Activated CD4-positive, alpha-beta T cell treated with anti-CD3 and anti-CD28 coated beads, Interleukin-2, amount 50 U/mL, for 48 hours (primary cell): ENCODE measurements at places on chromosomes 6 and 20.

DNA sequence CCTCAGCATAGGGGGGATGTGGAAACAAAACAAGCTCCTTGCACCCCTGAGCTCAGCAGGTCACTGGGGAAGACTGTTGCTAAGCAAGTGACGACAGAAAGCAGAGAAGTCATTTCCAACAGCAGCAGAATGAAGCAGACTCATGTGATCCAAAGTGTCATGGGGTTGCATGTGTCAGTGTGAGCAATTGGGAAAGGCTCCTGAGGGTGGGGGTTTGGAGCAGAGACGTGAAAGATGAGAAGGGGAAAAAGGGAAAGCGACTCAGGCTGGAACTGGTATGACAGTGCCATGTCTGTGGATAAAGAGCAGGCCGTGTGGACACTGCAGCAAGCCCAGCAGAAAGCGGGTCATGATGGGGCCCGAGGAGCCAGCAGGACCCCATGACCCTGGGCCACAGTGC lies 363.9 kb downstream of the PREX1 start:
- no peak for DNase-seq

DNA sequence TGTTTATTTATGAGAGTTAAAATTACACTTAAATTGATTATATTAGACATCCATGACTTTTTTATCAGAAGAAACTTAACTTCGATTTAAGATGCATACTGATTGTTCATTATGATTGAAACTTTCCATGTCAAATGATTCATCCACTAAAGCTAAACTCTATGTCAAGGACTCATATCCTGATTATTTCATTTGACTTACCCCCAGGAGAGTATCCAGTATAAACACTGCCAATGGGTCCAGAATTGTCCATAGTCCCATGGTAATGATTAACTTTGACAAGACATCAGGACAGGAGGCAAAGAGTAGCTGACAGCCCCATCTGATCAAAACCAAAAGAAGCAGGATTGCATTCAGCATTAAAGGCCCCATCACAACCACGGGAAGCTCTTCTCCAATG lies 709.9 kb downstream of the TFAP2A start:
- no peak for DNase-seq

DNA sequence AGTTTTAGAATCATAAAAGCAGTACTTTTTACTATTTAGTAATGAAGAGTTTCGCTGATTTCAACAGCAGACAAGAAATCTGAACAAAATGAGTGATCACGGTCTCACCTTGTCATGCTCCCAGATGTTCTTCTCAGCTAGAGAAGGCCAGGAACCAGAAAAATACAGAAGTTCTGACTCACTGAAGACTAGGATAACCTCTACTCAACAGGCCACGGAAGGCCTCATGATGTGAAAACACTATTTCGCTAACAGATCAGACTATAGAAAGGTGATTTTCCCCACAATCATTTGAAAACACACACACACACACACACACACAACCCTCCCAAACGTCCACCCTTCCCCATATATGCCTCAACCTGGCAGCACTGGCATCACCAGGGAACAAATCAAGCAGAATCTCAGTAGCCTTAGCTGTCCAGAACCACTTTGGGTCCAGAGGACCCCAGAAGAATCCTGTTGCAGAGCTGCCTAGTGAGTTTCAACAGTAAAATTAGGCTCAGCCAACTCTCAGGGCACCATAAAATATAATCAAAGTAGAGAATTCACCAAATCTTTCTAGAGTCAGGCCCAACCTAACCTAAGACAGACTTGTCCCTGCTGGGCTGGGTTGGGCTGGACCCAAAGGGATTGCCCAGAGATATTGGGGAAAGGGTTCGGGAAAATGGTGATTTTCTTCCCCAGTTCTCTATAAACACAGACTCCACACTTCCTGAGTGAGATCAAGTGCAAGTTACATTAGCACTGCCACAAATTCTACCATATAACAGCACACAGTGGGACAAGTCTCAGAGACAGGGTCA lies 7.9 kb downstream of the EXOC2 start:
- DNase-seq: peak; percentile 23

DNA sequence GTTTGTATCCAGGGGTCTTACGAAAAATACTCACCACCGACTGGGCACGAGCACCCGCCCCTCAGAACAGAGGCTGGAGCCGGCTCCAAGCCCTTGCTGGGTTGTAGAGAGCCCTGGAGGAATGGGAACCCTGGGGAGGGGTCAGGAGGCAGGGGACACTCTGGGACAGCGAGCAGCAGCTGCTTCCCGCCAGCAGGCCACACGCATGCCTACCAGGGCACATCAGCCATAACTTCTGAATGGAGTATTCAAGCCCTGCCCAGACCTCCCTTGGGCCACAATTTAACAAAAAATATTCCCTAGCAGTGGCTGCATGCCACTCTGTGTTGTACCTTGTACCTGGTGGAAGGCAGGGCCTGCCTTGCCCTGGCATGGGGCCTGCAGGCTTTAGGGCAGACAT lies 31.6 kb upstream of the CD93 start:
- DNase-seq: no peak

GRCh38 chr6:13923527-13924145 lies 1.1 kb upstream of the RNF182 start:
- no peak for DNase-seq
